Stimulated activated CD4-positive, alpha-beta T cell treated with anti-CD3 and anti-CD28 coated beads, Interleukin-1b, Interleukin-23, amount 100 ng/mL, for 48 hours (primary cell): ENCODE measurements at places on chromosomes 4 and X.

GRCh38 chr4:87835743-87836142 is 3.0 kb downstream of the MEPE start:
- DNase-seq, result no peak

DNA sequence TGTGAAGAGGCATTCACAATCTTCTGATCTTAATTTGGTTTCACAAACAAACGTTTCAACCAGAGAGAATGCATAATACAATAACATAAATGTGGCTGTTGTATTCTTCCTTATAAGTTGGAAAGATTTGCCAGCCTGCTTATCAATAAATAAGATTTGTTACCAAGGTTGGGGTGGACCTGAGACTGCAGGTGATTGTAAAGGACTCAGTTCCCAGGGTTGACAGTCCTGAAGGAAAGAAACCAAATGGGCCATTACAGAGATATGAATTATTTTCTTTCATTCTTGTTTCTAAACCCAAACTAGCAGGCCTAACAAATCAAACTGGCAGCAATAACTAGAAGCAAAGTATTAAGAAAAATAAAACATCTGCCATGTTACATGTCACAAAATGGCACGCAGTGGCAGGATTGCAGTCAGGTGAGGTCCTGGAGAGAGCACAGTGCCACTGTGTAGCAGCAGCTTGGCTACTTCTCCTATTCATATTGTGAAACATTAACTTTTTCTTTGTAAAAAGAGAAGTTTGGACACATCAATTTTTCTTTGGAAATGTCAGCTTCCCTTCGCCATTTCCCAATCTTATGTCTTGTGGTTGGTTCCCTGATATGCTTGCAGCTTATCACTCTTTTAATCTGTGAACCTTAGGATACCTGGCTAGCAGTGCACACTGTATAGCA is 133.8 kb upstream of the EMCN start:
- DNase-seq, result no peak

GRCh38 chr4:185437809-185438208 is 12.0 kb upstream of the UFSP2 start:
- DNase-seq, result no peak

GRCh38 chr4:84507941-84508340 is 8.8 kb upstream of the NKX6-1 start:
- no peak for DNase-seq

DNA sequence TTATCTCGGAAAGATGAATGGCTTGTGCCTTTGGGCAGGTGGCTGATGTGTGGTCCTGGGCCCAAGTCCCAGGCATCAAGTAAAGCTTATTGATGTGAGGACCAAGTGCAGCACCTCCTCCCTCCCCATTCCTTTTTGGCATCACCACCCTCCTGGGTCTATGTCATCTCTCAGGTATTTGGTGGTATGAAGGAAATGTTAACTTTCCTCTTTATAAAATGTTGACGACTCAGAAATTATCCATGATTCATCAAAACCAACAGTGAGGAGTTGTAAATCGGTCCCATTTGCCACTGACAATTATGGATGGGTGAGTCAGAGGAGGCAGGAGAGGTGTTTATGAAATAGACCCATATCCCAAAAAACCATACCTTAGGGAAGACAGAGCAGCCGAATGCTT is 229.4 kb upstream of the GATB start:
- DNase-seq, result no peak

DNA sequence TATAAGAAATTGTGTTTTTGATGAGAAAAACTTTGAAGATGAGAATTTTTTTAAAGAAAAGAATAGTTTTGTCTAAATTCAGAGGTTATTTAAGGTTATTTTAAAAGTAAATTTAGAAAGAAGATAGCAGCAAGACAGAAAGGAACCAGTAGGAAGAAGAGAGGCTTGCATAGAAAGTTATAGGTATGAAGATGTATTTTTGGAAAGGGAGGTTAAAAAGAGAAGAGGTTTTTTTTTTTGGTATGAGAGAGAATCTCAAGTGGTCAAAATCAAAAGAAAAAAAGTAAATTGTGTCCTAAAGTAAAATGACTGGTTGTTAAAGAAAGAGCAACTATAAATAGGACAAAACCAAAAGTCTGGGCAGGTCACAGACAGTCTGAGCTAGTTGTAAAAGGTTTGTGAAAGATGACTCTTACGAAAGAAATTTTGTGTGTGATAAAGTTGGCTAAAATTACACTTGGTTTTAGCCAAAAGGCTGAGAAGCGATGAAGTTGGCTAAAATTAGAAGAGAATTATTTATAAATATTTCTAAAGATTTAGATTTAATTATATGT is 16.4 kb upstream of the EIF4E start:
- DNase-seq, result no peak
